WTC11 (cell line): ENCODE measurements at places on chromosomes 5 and 9. TPM values are rescaled to one million over a fixed set of nuclear protein-coding genes. Genes with fewer than 3 reads are reported as not detected.

The ROR2 gene
- total RNA-seq = 15.2 to 19.8 TPM (median 15.9 TPM) in 3 replicates

The WDR38 gene
- total RNA-seq = not detected in 3 replicates

DNA sequence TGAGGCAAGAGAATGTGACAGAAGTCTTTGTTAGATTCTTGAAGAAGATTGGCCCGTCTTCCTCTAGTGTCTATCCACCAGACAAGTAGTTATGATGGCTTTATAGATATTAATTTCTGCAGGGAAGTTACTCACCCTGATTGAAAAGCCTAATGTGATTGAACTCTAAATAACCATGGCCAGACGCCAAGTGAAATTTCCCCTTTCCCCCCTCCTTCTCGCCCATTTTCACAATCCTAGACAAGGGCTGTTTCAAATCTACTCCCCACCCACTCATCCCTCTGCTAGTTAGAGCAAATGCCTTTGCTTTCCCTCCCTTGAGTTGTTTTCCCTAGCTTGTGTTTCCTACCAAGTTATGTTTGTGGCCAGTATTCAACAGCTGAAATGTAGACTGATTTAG is 182.5 kb downstream of the TMEM167A start:
- no peak for DNase-seq

The ADAMTS13 gene
- total RNA-seq = 12.0 to 16.4 TPM (median 15.9 TPM) in 3 replicates
